Thyroid gland (tissue), 4 donors: ENCODE measurements at places on chromosomes 4 and X. TPM values are rescaled to one million over a fixed set of nuclear protein-coding genes. Genes with fewer than 3 reads are reported as not detected.

GRCh38 chr4:2470791-2471190 lies 1.9 kb downstream of the RNF4 start:
- no peak overlapping the region for H3K27ac ChIP-seq
- no peak overlapping the region for H3K4me3 ChIP-seq
- H3K36me3 ChIP-seq: no peaks in the 10 kb centered on the region
- peaks cover 29% of the 10 kb centered on the region for H3K4me1 ChIP-seq
- no peaks in the 10 kb centered on the region for H3K27me3 ChIP-seq
- no peak for DNase-seq

Gene TMEM31
- total RNA-seq: not detected

Gene NWD2
- 0.33 TPM for total RNA-seq

Gene CACNA1F
- total RNA-seq: not detected

DNA sequence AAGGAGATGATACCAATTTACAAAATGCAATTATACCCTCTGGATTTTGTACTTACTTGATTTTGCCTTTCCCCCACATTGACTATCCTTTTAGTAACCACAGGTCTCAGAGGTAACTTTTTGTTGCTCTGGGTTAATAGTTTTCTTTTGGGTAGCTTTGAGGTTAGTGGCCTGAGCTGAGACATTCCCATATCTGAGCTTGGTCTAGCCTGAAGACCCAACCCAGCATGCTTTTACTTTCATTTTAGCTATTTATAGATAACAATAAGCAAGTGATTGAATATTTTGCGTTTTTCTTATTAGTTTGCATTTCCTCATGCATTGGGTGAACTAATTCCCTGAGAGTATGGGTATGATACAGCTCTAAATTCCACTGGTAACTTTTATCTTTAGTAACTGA lies 11.8 kb downstream of the HTN1 start:
- H3K4me3 ChIP-seq: no peak overlapping the region
- H3K27me3 ChIP-seq: no peaks in the 10 kb centered on the region
- H3K27ac ChIP-seq: no peak overlapping the region
- H3K36me3 ChIP-seq: no peaks in the 10 kb centered on the region
- DNase-seq: no peak

DNA sequence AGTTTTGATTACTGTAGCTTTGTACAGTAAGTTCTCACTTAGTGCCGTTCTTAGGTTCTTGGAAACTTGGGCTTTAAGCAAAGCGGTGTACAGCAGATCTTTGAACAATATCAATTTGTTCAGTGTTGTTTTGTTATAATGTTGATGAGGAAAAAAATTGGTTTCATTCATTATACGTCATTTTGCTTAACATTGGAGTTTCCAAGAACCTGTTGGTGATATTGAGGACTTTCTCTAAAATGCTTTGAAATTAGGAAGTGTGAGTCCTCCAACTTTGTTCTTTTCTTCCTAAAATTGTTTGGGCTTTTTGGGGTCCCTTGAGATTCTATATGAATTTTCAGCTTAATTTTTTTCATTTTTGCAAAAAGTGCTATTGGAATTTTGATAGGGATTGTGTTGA lies 49.1 kb downstream of the STAG2 start:
- H3K36me3 ChIP-seq: no peaks in the 10 kb centered on the region
- H3K27ac ChIP-seq: no peak overlapping the region
- DNase-seq: no peak
- no peak overlapping the region for H3K4me3 ChIP-seq
- no peaks in the 10 kb centered on the region for H3K4me1 ChIP-seq
- no peaks in the 10 kb centered on the region for H3K27me3 ChIP-seq

GRCh38 chrX:129653971-129654651 lies 645 bp downstream of the APLN start:
- peak; percentile 32 for DNase-seq
- no peaks in the 10 kb centered on the region for H3K27me3 ChIP-seq
- H3K36me3 ChIP-seq: no peaks in the 10 kb centered on the region
- no peak overlapping the region for H3K27ac ChIP-seq
- peak overlapping the region; percentile 22 for H3K4me3 ChIP-seq

DNA sequence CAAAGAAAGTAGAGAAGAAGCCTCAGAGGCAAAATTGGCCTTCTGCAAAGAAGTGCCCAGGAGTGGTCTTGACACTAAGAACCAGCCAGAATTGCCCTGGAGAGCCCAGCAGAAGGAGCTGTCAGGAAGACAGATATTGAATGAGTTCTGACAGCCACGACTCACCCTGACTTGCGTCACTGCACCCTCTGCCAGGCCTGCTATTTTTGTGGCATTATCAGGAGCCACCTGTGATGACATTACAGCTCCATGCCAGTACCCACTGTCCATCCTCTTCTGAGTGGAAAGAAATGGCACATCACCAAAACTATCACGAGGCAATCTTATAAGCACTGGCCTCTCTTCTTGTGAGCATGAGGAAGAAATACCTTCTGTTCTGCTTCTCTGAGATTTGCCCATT lies 67.7 kb downstream of the SMIM20 start:
- H3K4me3 ChIP-seq: no peak overlapping the region
- H3K36me3 ChIP-seq: no peaks in the 10 kb centered on the region
- DNase-seq: no peak
- no peaks in the 10 kb centered on the region for H3K4me1 ChIP-seq

- no peak overlapping the region for H3K4me3 ChIP-seq
- no peaks in the 10 kb centered on the region for H3K27me3 ChIP-seq
- no peak for DNase-seq
- H3K4me1 ChIP-seq: no peaks in the 10 kb centered on the region
- no peaks in the 10 kb centered on the region for H3K36me3 ChIP-seq
- no peak overlapping the region for H3K27ac ChIP-seq
These were observed 23.8 kb downstream of the COL25A1 start for GRCh38 chr4:109278594-109279031.

DNA sequence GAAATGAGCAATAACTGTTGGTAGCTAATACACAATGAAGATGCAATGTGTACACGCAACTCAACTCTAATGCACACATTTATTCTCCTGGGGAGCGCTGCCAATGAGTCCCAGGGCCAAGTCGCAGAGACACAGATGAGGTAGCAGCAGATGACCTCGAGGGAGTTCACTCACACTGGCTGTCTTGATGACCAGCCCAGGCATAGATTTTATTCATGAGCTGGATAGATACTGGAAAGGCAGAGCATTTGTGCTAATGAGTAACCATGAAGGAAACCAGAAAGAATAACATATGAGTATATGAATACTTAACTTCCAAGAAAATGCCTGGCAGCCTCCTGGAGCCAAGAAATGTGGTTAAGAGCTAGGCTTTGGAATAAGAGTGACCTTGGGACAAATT lies 42.3 kb downstream of the RASL11B start:
- H3K36me3 ChIP-seq: no peaks in the 10 kb centered on the region
- no peaks in the 10 kb centered on the region for H3K27me3 ChIP-seq
- no peaks in the 10 kb centered on the region for H3K4me1 ChIP-seq
- DNase-seq: no peak
- no peak overlapping the region for H3K4me3 ChIP-seq

- DNase-seq: no peak
- no peaks in the 10 kb centered on the region for H3K27me3 ChIP-seq
- no peaks in the 10 kb centered on the region for H3K36me3 ChIP-seq
- no peak overlapping the region for H3K27ac ChIP-seq
These were observed 370.1 kb downstream of the PPP3CA start for GRCh38 chr4:100977274-100977673.

Gene CUL4B
- total RNA-seq: 45.8 TPM

- no peaks in the 10 kb centered on the region for H3K4me1 ChIP-seq
- no peaks in the 10 kb centered on the region for H3K36me3 ChIP-seq
- no peak for DNase-seq
- no peaks in the 10 kb centered on the region for H3K27me3 ChIP-seq
- H3K27ac ChIP-seq: no peak overlapping the region
- H3K4me3 ChIP-seq: no peak overlapping the region
These were observed 427.8 kb downstream of the TMA16 start for GRCh38 chr4:163922302-163922701.

Gene GAGE12D
- total RNA-seq: not detected

Gene ANTXR2
- total RNA-seq: 25.3 TPM

Gene RHOXF2
- total RNA-seq: not detected

Gene RASL11B
- 3.6 TPM for total RNA-seq

Gene SLC7A11
- 6.2 TPM for total RNA-seq

GRCh38 chr4:173013232-173013930 lies 155.2 kb upstream of the GALNT7 start:
- H3K4me1 ChIP-seq: peaks cover 5% of the 10 kb centered on the region
- H3K4me3 ChIP-seq: no peak overlapping the region
- DNase-seq: peak; percentile 44
- no peaks in the 10 kb centered on the region for H3K27me3 ChIP-seq
- no peaks in the 10 kb centered on the region for H3K36me3 ChIP-seq
- no peak overlapping the region for H3K27ac ChIP-seq

Gene RTL3
- 0.54 TPM for total RNA-seq

GRCh38 chr4:94345266-94345665 lies 2.6 kb upstream of the HPGDS start:
- H3K36me3 ChIP-seq: no peaks in the 10 kb centered on the region
- no peak overlapping the region for H3K4me3 ChIP-seq
- no peaks in the 10 kb centered on the region for H3K4me1 ChIP-seq
- no peaks in the 10 kb centered on the region for H3K27me3 ChIP-seq
- H3K27ac ChIP-seq: no peak overlapping the region

GRCh38 chrX:14050709-14051108 lies 21.0 kb upstream of the GEMIN8 start:
- no peak overlapping the region for H3K4me3 ChIP-seq
- H3K27ac ChIP-seq: no peak overlapping the region
- no peak for DNase-seq

GRCh38 chr4:6271701-6272465 lies 2.2 kb downstream of the WFS1 start:
- peaks cover 66% of the 10 kb centered on the region for H3K4me1 ChIP-seq
- peak overlapping the region; percentile 98 for H3K27ac ChIP-seq
- H3K4me3 ChIP-seq: no peak overlapping the region
- H3K27me3 ChIP-seq: no peaks in the 10 kb centered on the region
- no peaks in the 10 kb centered on the region for H3K36me3 ChIP-seq
- peak; percentile 97 for DNase-seq

DNA sequence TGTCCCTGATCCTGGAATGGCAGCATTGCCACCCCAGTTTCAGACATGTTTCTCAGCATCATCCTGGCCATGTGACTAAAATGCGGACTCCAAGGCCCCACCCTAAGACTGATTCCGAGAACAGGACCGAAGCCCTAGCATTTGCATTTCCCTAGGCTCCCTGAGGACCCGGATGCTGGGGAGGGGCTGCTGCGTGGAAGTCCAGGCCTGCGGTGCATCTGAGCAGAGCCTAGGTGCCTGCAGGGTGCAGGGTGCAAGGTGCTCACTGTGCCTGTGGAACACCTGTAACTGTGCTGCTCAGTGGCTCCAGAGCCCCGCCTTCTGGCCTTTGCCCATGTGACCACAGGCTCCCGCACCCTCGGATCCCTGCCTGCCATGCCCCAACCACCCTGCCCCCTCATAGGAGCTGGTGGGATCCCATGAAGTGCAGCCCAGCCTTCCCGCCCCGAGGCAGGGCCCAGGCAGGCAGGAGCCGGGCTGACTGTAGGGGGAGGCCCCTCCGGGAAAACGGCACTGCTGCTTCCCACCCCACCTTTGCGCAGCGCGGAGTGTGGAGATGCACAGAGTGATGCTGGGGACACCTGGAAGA lies 14.9 kb downstream of the PNMA6F start:
- no peaks in the 10 kb centered on the region for H3K27me3 ChIP-seq
- H3K4me1 ChIP-seq: no peaks in the 10 kb centered on the region
- H3K4me3 ChIP-seq: no peak overlapping the region
- no peaks in the 10 kb centered on the region for H3K36me3 ChIP-seq
- DNase-seq: no peak
- H3K27ac ChIP-seq: no peak overlapping the region

GRCh38 chrX:141839856-141840255 lies 1.7 kb downstream of the MAGEC3 start:
- H3K36me3 ChIP-seq: no peaks in the 10 kb centered on the region
- no peak for DNase-seq
- H3K4me3 ChIP-seq: no peak overlapping the region
- H3K27ac ChIP-seq: no peak overlapping the region

- no peak overlapping the region for H3K27ac ChIP-seq
- H3K4me3 ChIP-seq: no peak overlapping the region
- H3K27me3 ChIP-seq: no peaks in the 10 kb centered on the region
- no peak for DNase-seq
These were observed 462.4 kb downstream of the TLL1 start for GRCh38 chr4:166335256-166335938.

- H3K4me1 ChIP-seq: no peaks in the 10 kb centered on the region
- DNase-seq: no peak
- H3K27me3 ChIP-seq: no peaks in the 10 kb centered on the region
- H3K36me3 ChIP-seq: no peaks in the 10 kb centered on the region
These were observed 2.8 kb upstream of the SEL1L3 start for GRCh38 chr4:25865586-25865985.

GRCh38 chr4:146959692-146960091 lies 14.0 kb upstream of the TTC29 start:
- no peak overlapping the region for H3K27ac ChIP-seq
- H3K27me3 ChIP-seq: no peaks in the 10 kb centered on the region
- no peak overlapping the region for H3K4me3 ChIP-seq
- DNase-seq: no peak
- H3K4me1 ChIP-seq: no peaks in the 10 kb centered on the region
- H3K36me3 ChIP-seq: no peaks in the 10 kb centered on the region

Gene ASB12
- total RNA-seq: not detected

Gene GLRA2
- not detected for total RNA-seq

GRCh38 chr4:28227764-28228163 lies 1367.1 kb downstream of the STIM2 start:
- no peaks in the 10 kb centered on the region for H3K36me3 ChIP-seq
- no peak overlapping the region for H3K27ac ChIP-seq

Gene VCX3B
- total RNA-seq: not detected

Gene ASMT
- not detected for total RNA-seq
